Psoas muscle (tissue), 8 donors: ENCODE measurements at places on chromosomes 16 and 17. TPM values are rescaled to one million over a fixed set of nuclear protein-coding genes. Genes with fewer than 3 reads are reported as not detected.

The KCNG4 gene
- not detected for polyA plus RNA-seq

DNA sequence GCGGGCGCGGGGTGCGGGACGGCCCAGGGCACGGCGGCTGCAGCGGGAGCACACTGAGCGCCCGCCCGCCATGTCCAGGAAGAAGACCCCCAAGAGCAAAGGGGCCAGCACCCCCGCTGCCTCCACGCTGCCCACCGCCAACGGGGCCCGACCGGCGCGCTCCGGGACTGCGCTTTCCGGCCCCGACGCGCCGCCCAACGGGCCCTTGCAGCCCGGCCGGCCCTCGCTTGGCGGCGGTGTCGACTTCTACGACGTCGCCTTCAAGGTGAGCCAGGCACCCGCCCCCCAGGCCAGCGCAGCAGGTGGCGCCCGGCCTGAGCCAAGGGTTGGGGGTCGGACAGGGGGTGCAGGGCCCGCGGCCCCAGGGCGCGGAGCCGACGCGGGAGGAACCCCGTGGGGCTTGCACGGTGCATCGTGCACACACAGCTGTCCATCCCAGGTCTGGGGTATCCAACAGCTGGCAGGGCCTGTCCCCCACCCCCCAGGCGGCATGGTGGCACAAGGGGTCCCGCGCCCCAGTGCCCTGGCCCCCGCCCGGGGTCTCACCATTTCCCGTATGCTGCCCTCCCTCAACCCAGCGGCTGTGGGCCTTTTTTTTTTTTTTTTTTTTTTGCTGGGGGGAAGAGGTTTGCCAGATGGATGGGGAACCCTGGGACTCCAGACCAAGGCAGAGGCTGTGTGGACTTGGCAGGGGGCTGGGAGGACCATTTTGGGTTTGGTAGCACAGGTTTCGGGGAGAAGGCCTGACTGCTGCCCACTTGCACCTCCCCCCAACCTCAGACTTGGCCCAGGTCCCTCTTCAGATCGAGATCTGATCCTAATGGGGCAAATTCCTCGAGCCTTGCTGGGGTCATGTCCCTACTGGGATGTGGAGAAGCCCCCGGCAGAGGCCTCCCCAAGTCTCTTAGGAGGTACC lies 547 bp downstream of the RAB26 start:
- DNase-seq: no peak

The ELMO3 gene
- 0.82 TPM for polyA plus RNA-seq

DNA sequence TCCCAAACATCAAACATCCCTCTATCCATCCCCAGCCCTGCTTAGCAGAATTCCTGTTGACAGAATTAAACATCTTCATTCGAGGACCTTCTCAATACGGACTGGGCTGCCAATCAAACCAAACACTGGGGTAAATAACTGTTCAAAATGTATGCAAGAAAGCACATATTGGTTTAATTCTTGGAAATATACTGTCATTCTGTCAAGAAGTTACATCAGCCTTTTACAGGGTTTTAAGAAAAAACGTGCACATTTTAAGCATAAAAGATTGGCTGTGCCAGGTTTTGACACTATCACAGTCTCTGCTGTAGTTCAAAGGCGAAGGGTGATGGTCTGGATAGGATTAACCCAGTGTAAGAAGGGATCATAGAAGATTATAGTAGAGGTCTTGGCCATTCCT lies 25.1 kb upstream of the CCNF start:
- no peak for DNase-seq

The TP53 gene
- 10.6 TPM for polyA plus RNA-seq

- DNase-seq: no peak
Observed at GRCh38 chr16:55559933-55560516, 6.5 kb upstream of the CAPNS2 start.
